ENCODE measurements at places on chromosomes 7 and 10. TPM values are rescaled to one million over a fixed set of nuclear protein-coding genes. Genes with fewer than 3 reads are reported as not detected.
A peak's percentile ranks its signal among the peaks of the same experiment; 100 is the strongest.

The UNC5B gene
- total RNA-seq: 0.07 TPM

The FAM25C gene
- total RNA-seq: not detected

DNA sequence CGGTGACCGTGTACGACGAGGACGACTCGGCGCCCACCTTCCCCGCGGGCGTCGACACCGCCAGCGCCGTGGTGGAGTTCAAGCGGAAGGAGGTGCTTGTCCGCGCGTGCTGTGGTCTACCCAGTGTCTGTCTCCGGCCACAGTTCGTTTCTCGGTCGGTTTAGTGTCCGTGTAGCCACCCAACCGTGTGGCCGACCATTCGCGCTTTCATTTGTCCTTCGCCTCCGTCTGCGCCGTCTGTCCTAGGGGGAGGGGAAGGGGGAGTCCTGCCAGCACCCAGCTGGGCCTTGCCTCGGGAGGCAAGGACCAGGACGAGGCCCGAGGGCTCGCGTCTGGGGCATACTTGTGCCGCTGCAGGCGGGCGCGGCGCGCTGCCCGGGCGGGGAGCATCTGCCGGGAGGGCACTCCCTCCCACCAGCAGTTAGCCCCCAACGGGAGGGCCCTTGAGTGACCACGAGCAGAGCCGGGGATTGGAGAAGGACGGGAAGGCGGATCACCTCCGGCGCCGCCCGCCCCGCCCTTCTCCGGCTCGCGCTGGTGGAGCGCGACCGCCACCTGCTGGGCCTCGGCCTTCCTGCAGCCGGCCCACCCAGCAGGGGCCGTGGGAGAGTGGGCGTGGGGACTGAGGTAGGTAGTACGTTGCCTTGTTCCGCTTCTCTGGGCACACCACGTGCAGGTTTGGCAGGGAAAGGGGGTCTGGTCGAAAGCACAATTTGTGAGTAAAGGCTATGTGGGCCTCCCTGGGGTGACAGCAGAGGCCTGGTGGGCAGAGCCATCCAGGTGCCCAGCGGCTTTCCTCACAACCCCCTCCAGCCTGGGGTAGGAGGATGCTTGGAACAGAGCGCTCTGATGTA lies 28.5 kb downstream of the RET start:
- H3K36me3 ChIP-seq: no peaks in the 10 kb centered on the region
- peak; percentile 85 for DNase-seq
- H3K4me1 ChIP-seq: peaks cover 4% of the 10 kb centered on the region
- peaks cover 15% of the 10 kb centered on the region for H3K27me3 ChIP-seq

The OSBPL3 gene
- 44.6 TPM for total RNA-seq

GRCh38 chr10:75441196-75441595 lies 9.8 kb downstream of the LRMDA start:
- no peak overlapping the region for H3K4me3 ChIP-seq
- H3K27ac ChIP-seq: no peak overlapping the region
- H3K4me1 ChIP-seq: no peaks in the 10 kb centered on the region
- H3K36me3 ChIP-seq: no peaks in the 10 kb centered on the region

DNA sequence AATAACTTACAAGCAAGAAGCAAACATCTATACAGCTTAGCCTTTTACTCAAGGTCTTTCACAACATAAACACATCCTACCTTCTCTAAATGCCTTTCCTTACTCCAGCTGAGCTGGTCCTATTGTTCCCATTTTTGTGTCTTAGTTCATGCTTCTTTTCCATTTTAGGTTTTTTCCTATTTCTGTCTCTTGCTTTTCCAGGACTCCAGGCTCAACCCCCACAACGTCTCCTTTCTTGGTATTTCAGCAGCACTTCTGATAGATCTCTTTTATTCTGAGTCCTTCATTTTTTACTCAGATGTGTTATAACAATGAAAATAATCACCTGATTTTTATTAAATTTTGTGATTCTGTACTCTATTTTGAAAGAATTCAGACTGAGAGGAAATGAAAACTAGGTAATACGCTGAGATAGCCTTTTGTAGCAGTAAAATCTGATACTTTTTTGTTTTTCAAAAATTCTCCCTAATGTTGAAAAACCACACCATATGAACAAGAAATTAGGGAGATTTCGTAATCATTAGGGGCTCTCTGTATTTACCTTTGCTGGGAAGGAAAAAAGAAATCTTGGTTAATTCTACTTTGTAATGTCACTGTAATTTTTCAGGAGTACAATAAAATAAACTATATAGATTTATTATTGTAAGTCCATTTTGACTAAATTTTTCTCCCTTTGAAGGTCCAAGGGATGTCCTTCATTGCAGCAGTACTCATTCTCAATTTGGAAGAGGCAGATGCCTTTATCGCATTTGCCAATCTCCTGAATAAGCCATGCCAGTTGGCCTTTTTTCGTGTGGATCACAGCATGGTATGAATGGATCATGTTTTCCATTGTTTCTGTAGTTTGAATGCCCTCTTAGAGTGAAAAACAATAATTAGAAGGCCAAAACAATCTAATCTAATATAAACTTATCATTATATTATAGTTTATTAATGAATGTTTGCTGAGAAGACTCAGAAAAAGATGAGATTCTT lies 24.0 kb upstream of the HELLS start:
- DNase-seq: no peak
- peaks cover 3% of the 10 kb centered on the region for H3K27me3 ChIP-seq
- H3K27ac ChIP-seq: no peak overlapping the region
- H3K4me1 ChIP-seq: no peaks in the 10 kb centered on the region

DNA sequence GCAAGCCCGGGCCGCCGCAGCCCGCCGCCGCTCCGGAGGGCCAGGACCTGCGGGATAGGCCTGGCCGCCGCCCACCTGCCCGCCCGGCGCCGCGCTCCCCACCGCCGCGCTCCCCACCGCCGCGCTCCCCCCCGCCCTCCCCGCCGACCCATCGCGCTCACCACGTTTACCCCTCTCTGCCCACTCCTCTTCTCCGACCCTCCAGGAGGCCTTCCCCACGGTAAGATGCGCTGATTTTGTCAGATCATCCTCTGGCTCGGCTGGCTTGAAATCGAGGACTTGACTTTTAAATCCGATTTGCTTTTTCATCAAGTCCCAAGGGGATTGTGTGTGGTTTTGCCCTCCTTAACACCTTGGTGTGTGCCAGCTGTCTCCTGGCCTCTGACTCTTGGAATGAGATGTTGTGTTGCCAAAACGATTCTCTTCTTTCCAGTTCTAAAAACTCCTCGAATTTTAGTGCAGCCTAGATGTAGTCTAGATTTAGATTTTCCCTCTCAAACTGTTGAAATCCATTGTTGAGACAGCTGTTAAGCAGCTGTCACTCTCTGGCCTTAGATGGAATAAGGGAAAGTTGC lies 738 bp downstream of the POM121 start:
- H3K4me3 ChIP-seq: peak overlapping the region; percentile 89
- H3K4me1 ChIP-seq: peaks cover 28% of the 10 kb centered on the region
- no peak for DNase-seq
- H3K36me3 ChIP-seq: peaks cover 59% of the 10 kb centered on the region

- no peak overlapping the region for H3K27ac ChIP-seq
- H3K4me3 ChIP-seq: no peak overlapping the region
- H3K36me3 ChIP-seq: no peaks in the 10 kb centered on the region
- DNase-seq: no peak
- no peaks in the 10 kb centered on the region for H3K27me3 ChIP-seq
Measured at GRCh38 chr7:21782996-21783395, 162.7 kb downstream of the CDCA7L start.

- peaks cover 7% of the 10 kb centered on the region for H3K27me3 ChIP-seq
- peaks cover 9% of the 10 kb centered on the region for H3K4me1 ChIP-seq
- peak overlapping the region; percentile 8 for H3K27ac ChIP-seq
- DNase-seq: peak; percentile 33
- no peak overlapping the region for H3K4me3 ChIP-seq
- no peaks in the 10 kb centered on the region for H3K36me3 ChIP-seq
Measured at GRCh38 chr7:151925446-151926335, 30.6 kb upstream of the GALNTL5 start.

GRCh38 chr10:107901076-107901475 lies 736.6 kb upstream of the SORCS1 start:
- H3K4me3 ChIP-seq: no peak overlapping the region
- no peak overlapping the region for H3K27ac ChIP-seq
- H3K27me3 ChIP-seq: no peaks in the 10 kb centered on the region
- H3K4me1 ChIP-seq: no peaks in the 10 kb centered on the region
- no peak for DNase-seq

GRCh38 chr10:88243836-88244730 lies 339.0 kb downstream of the RNLS start:
- H3K4me1 ChIP-seq: peaks cover 10% of the 10 kb centered on the region
- H3K36me3 ChIP-seq: no peaks in the 10 kb centered on the region
- H3K27ac ChIP-seq: no peak overlapping the region
- no peaks in the 10 kb centered on the region for H3K27me3 ChIP-seq
- no peak for DNase-seq
- no peak overlapping the region for H3K4me3 ChIP-seq

DNA sequence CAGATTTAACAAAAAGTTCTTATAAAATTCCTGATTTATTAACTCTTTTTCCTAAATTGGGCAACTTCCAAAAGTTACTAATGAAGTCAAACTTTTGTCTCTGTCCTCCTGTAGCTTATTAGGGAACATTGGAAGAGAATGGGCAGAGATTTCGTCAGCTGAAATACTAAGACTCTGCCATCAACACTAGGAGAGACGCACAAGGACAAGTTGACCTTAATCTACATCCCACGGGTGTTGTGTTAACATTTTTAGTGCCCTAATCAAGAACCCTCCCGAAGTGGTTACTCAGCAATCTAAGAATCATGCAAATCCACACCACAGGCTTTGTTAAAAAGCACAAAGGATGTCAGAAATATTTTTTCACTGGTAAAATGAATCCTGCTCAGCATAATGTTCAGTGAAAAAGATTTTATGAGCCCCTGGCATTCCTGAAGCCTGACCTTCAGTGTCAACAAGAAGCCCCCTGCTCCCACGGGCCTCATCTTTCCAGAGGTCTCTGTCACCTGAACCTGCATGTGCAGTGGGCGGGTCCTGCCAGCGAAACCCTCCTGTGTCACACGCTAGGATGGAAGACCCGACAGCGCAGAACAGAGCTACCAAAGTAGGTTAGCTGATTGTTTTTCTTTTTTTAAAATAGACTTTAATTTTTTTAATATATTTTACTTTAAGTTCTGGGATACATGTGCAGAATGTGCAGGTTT lies 70.6 kb upstream of the AKR1E2 start:
- no peaks in the 10 kb centered on the region for H3K4me1 ChIP-seq
- peaks cover 20% of the 10 kb centered on the region for H3K27me3 ChIP-seq
- H3K27ac ChIP-seq: no peak overlapping the region
- H3K4me3 ChIP-seq: no peak overlapping the region
- no peaks in the 10 kb centered on the region for H3K36me3 ChIP-seq

The LRRC18 gene
- not detected for total RNA-seq

GRCh38 chr7:4461531-4461930 lies 220.6 kb upstream of the FOXK1 start:
- H3K4me3 ChIP-seq: no peak overlapping the region
- no peak for DNase-seq
- peaks cover 4% of the 10 kb centered on the region for H3K27me3 ChIP-seq
- no peak overlapping the region for H3K27ac ChIP-seq
- no peaks in the 10 kb centered on the region for H3K36me3 ChIP-seq
- no peaks in the 10 kb centered on the region for H3K4me1 ChIP-seq

GRCh38 chr10:91709394-91709798 lies 76.5 kb upstream of the PPP1R3C start:
- no peak for DNase-seq
- H3K4me3 ChIP-seq: no peak overlapping the region
- H3K36me3 ChIP-seq: no peaks in the 10 kb centered on the region
- H3K27ac ChIP-seq: no peak overlapping the region
- no peaks in the 10 kb centered on the region for H3K4me1 ChIP-seq

- no peaks in the 10 kb centered on the region for H3K27me3 ChIP-seq
- DNase-seq: peak; percentile 26
- no peak overlapping the region for H3K4me3 ChIP-seq
- H3K4me1 ChIP-seq: peaks cover 30% of the 10 kb centered on the region
- peaks cover 25% of the 10 kb centered on the region for H3K36me3 ChIP-seq
Measured at GRCh38 chr10:99612167-99612831, 7.9 kb downstream of the SLC25A28 start.

- H3K4me1 ChIP-seq: no peaks in the 10 kb centered on the region
- no peaks in the 10 kb centered on the region for H3K36me3 ChIP-seq
- H3K4me3 ChIP-seq: no peak overlapping the region
- H3K27ac ChIP-seq: no peak overlapping the region
- no peak for DNase-seq
Measured at GRCh38 chr10:54702583-54703485, 98.2 kb downstream of the PCDH15 start.

- H3K4me3 ChIP-seq: no peak overlapping the region
- peak overlapping the region; percentile 79 for H3K27ac ChIP-seq
- peak; percentile 43 for DNase-seq
- H3K27me3 ChIP-seq: no peaks in the 10 kb centered on the region
Measured at GRCh38 chr10:110074298-110074697, 66.5 kb downstream of the ADD3 start.

DNA sequence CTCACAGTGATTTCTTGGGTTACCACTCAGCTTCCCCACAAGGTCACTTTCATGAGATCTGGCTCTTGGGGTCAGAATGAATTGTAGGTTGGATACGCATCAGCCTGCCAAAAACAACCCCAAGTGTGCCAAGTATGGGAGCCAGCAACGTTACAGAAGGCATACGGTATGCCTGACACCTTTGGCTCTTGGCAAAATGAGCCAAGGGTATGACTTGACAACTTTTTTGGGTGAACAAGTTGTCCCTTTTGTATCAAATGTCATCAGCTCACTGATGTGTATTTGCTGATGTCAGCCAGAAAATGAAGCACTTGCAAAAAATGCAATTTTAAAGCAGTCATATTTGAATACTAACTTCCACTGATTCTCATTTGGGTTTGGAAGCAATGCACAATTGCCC lies 168.4 kb downstream of the CACNB2 start:
- H3K4me3 ChIP-seq: no peak overlapping the region
- no peak overlapping the region for H3K27ac ChIP-seq
- H3K4me1 ChIP-seq: no peaks in the 10 kb centered on the region
- no peak for DNase-seq

- H3K4me3 ChIP-seq: no peak overlapping the region
- no peak overlapping the region for H3K27ac ChIP-seq
- DNase-seq: no peak
- H3K36me3 ChIP-seq: no peaks in the 10 kb centered on the region
- no peaks in the 10 kb centered on the region for H3K4me1 ChIP-seq
- no peaks in the 10 kb centered on the region for H3K27me3 ChIP-seq
Measured at GRCh38 chr7:122528879-122529481, 169.9 kb downstream of the RNF133 start.

- DNase-seq: no peak
- peaks cover 1% of the 10 kb centered on the region for H3K27me3 ChIP-seq
- H3K4me1 ChIP-seq: no peaks in the 10 kb centered on the region
- H3K4me3 ChIP-seq: no peak overlapping the region
- no peaks in the 10 kb centered on the region for H3K36me3 ChIP-seq
Measured at GRCh38 chr7:34031156-34031555, 125.8 kb downstream of the BMPER start.

The GSTK1 gene
- total RNA-seq: 171 TPM

- no peak overlapping the region for H3K4me3 ChIP-seq
- DNase-seq: no peak
- no peaks in the 10 kb centered on the region for H3K4me1 ChIP-seq
- H3K36me3 ChIP-seq: no peaks in the 10 kb centered on the region
- no peak overlapping the region for H3K27ac ChIP-seq
Measured at GRCh38 chr10:44356139-44357022, 28.5 kb downstream of the CXCL12 start.

All from activated CD8-positive, alpha-beta T cell treated with anti-CD3 and anti-CD28 coated beads for 36 hours (primary cell).